ENCODE measurements at places on chromosomes 7 and 10. TPM values are rescaled to one million over a fixed set of nuclear protein-coding genes. Genes with fewer than 3 reads are reported as not detected.

The TEX36 gene
- not detected for total RNA-seq

The PIP gene
- total RNA-seq, result not detected

The FRAT2 gene
- 9.1 TPM for total RNA-seq

The ATP6V0E2 gene
- 2.7 TPM for total RNA-seq

The SLC39A12 gene
- total RNA-seq, result not detected

The TEX47 gene
- not detected for total RNA-seq

The CALHM1 gene
- total RNA-seq, result not detected

The LRRC61 gene
- total RNA-seq, result 24.4 TPM

The TWIST1 gene
- total RNA-seq, result 0.34 TPM

The NKX2-3 gene
- total RNA-seq, result not detected

The DNAAF5 gene
- total RNA-seq, result 49.8 TPM

The KLF14 gene
- not detected for total RNA-seq

The CCDC172 gene
- not detected for total RNA-seq

The CPN1 gene
- total RNA-seq, result not detected

Data from hair follicular keratinocyte (primary cell).